Stimulated activated CD4-positive, alpha-beta T cell treated with anti-CD3 and anti-CD28 coated beads, Interleukin-1b, Interleukin-23, amount 100 ng/mL, for 1 hour (primary cell): ENCODE measurements at places on chromosomes 4 and X.

DNA sequence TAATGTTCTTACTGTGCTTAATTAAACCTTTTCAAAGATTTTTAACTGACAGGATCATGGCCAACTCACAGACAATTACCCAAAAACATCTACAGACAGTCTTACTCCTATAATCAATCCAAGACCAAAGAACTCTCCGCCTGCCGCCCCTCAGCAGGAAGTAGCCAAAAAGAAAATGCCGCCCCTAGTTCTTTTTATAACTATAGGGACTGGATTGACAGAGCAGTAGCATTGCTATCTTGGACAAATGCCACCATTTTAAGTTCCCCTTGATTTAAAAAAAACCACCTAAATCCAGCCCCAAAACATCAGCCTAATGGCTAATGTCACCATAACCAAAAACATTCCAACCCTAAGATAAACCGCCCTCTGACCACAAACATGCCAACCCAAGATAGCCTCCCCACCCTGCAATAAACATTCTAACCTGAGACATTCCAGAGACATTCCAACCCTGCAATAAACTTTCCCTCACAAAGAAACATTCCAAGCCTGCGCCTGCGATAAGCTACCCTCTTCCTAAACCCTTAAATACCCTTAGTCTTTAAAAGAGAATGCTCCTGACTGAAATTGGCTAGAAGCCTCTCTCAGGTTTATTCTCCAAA, 77.0 kb downstream of the COQ2 start:
- DNase-seq: no peak

DNA sequence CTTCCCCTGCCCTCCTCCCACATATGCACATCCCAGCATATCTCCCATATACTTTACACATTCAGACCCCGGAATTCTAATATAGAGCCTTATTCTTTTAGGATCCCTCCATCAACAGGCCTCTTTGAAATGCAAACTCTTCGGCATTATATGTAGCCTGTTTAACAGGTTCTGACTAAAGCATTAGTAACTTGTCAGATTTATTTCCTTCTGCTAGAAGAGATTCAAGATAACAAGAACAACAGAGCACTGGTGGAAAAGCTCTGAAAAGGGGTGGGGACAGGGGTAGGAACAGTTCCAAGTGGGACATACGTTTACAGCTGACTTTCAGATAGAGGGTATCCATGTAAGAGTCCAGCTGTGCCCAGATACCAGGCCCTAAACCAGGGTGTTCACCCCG, 31.7 kb upstream of the PRPS1 start:
- no peak for DNase-seq

GRCh38 chrX:106903856-106904528, 851 bp upstream of the RIPPLY1 start:
- DNase-seq: no peak

GRCh38 chr4:83019794-83020494, 9.3 kb upstream of the LIN54 start:
- no peak for DNase-seq

DNA sequence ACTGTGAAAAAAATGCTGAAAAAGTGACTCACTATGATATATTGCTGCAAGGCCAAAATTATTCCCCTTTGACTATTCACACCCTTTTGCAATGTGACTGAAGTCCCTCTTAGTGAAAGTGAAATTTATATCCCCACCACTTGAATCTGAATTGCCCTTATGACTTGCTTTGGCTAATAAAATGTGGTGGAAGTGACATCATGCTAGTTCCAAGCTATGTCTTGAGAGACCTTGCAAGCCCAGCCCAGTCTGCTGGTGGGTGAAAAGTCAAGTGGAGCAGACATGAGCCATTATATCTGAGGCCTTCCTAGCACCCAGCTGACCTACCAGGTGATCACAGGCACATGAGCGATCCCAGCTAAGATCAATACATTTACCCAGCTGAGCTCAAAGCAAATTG, 94.7 kb downstream of the LINC00632 start:
- DNase-seq: no peak

- no peak for DNase-seq
Observed at GRCh38 chr4:122512430-122512829, 55.9 kb upstream of the IL2 start.

- no peak for DNase-seq
Observed at GRCh38 chr4:157514711-157515110, 294.2 kb downstream of the GRIA2 start.

DNA sequence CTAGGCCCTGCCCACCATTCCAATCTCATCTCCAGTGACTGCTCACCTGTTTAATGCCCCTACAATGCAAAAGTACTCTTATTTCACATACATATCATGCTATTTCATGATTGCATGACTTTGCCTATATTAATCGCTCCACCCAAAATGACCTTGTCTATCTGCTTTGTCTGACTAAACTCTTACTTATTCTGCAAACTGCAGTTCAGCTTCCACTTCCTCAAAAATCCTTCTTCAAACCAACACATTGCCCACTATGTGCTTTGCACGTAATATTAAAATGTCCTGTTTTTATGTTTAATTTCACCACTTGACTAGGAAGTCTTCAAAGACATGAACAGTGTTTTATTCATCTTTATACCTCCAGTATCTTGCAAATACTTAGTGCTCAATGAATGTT, 229.6 kb downstream of the OPHN1 start:
- no peak for DNase-seq

DNA sequence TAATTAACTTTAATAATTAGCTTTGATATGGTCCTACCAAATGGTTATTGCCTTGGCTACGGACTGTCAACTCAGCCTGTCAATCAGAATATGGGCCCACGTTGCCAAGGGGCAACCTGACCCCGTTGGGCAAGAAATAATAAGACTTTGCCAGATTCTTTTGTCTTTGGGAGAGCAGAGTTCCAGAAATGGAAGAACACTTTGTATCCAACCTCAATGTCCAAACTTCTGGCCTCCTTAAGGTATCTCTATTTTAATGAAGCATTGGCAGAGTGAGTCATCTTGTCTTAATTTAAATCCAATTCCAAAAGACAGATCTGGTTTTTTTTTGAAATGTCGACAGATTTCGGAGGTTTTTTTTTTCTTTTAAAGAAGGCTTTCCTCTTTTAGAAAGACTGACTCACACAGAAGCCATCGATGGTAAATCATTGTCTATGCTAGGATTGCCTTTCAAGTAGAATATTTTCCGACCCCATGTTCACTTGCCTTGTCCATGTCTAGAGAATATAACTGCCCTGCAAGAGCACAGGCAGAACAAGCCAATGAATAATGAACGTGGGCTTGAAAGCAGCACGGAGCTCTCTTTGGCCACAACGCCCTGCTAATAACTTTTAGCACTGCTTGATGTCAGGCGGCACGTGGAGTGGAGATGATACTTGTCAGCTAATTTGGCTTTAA, 190.3 kb upstream of the GATB start:
- DNase-seq: no peak

GRCh38 chrX:110050386-110050785, 47.5 kb downstream of the TMEM164 start:
- DNase-seq: no peak

- DNase-seq: no peak
Observed at GRCh38 chrX:103441878-103442535, 65.7 kb downstream of the BEX3 start.

- no peak for DNase-seq
Observed at GRCh38 chrX:153776120-153776599, 4.7 kb upstream of the SRPK3 start.

DNA sequence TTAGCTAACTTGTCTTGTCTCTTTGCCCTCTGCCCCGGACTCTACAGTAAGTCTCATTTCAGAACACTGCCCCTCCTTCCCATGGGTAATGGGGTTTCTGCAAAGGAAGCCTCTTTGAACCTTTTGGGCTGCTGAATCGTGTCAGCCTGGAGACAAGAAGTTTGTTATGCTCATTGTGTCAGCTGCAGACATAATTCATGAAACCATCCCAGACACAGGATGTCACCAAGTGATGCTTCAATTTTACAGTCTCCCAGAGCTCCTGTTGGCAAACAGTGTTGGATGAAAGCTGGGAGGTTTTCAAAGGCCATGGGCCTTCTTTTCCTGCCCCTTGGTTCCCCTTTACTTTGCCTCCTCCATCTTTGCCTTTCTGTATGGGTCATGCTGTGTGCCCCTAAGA, 223.1 kb upstream of the TAPT1 start:
- DNase-seq: no peak

DNA sequence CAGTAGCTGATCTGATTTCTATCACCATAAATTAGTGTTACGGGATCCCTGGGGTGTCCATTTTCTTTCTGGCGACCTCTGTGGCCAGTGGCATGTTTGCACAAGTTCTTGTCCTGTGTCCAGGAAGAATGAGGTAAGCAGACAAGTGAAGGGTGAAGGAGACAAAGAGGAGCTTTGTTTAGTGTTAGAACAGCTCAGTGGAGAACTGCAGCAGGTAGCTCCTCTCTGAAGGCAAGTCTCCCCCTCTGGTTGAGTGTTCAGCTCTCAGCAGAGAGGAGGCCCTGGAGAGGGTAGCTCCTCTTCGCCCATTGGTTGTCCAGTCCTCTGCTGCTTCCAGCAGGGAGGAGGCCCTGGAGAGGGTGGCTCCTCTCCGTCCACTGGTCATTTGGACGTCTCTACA, 47.2 kb downstream of the DMP1 start:
- no peak for DNase-seq

GRCh38 chr4:85909851-85910250, 434.9 kb downstream of the ARHGAP24 start:
- DNase-seq: no peak

DNA sequence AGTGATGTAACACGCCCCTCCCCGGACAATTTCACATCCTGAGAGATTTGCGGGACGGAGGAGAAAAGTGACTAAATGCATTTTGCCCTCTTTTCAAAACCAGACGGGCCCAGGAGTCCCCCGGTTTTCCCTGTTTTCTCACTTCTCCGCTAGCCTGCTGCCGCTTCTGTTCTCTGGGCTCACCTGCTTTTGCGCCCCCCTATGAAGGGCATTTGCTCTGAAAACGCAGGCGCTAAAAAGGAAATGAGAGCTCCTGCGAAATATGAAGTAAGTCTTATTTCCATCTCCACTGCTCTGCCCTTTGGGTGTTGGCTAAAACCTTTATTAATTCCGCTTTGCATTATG, 613 bp upstream of the TMEM47 start:
- no peak for DNase-seq

- no peak for DNase-seq
Observed at GRCh38 chrX:51893931-51894696, 691 bp downstream of the MAGED1 start.

GRCh38 chrX:43474321-43474720, 181.8 kb upstream of the MAOA start:
- DNase-seq: no peak

DNA sequence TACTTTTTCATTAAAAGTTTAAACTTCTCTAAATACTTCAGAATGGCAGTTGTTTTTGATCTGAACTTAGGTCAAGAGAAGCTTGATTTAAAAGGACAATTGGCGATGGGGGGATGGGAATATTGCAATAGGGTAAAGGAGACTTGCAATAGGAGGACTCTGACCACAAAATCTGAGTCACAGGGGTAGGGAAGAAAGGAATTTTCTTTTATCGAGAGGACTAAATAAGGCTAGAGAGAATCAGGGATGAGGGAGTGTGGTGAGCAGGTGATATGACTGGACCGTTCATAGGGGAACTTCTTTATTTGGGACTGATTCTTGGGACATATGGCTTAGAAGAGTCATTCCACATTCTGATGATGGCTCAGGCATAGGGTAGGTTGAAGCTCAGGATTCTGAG, 1260.2 kb downstream of the ADGRL3 start:
- DNase-seq: no peak

GRCh38 chr4:85498068-85498733, 23.3 kb downstream of the ARHGAP24 start:
- no peak for DNase-seq

- no peak for DNase-seq
Observed at GRCh38 chr4:88320224-88320779, 35.9 kb upstream of the PPM1K start.

GRCh38 chr4:15657366-15657765, 2.2 kb upstream of the FBXL5 start:
- no peak for DNase-seq

DNA sequence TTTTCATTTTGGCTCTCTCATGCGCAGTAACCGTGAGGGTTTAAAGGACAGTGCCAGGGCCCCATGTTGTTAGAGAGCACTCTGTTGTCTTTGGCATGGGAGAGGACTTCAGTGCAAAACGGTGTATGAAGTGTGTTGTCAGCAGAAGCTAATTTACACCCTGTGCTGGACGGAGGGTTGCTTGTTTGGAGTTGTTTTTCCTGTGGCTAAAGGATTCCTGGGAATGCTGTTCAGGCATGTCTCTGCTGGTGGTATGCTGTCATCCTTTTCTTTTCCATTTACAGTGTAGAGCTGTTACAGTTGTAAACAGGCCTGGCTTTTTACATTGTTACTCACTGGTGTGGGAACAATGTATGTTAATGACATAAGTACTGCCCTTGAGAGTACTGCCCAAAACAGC, 206.3 kb downstream of the CBR4 start:
- no peak for DNase-seq

DNA sequence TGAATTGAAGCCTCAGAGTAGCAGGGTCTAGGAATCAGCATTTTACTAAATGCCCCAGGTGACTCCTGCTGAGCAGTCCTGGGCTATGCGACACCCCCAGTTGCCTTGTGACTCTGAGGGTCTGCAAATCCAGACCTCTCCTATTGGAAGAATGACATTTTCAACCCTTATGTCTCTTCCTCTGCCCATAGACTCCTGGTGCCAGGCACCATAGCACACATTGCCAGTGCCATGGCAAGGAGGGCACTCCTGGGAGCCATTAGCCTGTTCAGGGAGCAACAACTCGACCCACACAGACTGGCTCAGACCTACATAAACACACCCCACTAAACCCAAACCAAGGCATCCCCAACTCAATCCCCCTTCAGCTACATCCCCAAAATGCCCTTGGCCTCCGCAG, 3.7 kb upstream of the JAKMIP1 start:
- no peak for DNase-seq

- no peak for DNase-seq
Observed at GRCh38 chr4:153440475-153440874, 25.7 kb upstream of the TMEM131L start.

- no peak for DNase-seq
Observed at GRCh38 chr4:140711910-140712309, 44.3 kb downstream of the TBC1D9 start.

- no peak for DNase-seq
Observed at GRCh38 chr4:99084595-99084994, 4.0 kb downstream of the ADH5 start.

- DNase-seq: no peak
Observed at GRCh38 chrX:20132666-20133065, 9.0 kb downstream of the EIF1AX start.

DNA sequence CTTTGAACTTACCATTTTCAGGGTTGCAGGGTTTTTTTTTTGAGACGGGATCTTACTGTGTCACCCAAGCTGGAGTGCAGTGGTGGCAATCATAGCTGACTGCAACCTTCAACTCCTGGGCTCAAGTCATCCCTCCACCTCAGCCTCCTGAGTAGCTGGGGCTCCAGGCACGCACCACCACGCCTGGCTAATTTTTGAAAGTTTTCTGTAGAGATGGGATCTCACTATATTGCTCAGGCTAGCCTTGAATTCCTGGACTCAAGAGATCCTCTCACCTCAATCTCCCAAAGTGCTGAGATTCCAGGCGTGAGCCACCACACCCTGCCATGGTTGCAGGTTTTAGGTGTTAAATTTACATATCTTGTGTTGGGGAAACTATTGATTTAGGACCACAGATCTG, 64.5 kb downstream of the STOX2 start:
- DNase-seq: no peak
